ENCODE measurements at places on chromosomes 4 and X.

- DNase-seq: no peak
Measured at GRCh38 chr4:28730304-28730703, 1869.7 kb downstream of the STIM2 start.

DNA sequence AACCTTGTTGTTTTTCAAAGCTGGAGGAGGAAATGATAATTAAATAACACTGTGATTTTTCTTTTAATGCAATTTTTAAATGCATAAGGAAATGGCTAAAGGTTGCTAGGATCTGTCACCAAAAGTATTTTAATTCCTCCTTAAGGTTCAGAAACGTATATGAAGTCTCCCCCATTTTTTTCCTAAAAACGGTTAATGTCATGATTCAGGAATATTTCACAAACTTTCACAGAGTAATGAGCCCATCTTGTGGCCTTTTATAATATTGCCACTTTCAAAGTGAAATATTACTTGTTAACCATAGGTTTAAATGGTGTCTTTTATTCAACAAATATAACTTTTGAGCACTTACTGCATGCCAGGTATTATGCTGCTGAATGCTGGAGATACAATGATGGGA is 99.5 kb upstream of the USP38 start:
- no peak for DNase-seq

GRCh38 chr4:146098397-146098796 is 77.1 kb upstream of the LSM6 start:
- DNase-seq: no peak

DNA sequence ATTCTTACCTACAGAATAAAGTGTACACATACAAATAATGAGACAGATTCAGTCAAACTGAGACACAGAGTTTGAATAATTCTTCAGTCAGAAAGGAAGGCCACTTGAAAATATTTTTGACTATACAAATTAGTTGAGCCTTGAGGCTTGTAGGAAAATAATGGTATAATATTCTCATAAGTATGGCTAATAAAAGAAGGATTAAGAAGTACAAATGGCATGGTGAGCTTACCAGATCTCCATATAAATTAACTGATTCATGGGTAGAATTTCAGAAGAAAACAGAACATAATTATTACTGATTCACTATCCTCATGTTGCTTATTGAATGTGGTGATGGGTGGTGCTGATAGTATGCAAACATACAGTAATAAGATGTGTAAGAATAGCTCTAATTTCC is 401.1 kb downstream of the PCDH18 start:
- no peak for DNase-seq

DNA sequence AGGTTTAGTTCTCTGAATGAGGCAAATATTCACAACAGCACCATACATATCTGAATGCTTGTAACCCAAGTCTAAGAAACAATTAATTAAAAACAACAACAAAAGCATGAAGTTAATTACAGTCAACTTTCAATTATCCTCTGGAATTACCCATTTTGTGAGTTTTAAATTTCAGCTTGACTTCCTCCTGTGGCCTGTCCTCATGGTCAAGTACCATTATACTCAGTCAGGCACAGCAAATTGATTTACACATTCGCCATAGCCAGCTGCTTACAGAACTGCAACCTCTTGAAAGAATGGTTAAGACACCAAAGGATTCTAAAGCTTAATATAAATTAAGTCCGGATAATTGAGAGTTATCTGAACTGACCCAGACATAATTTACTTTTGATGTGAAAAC is 306.5 kb downstream of the CAMK2D start:
- no peak for DNase-seq
